Vagina (tissue), 2 donors: ENCODE measurements at places on chromosomes 7 and 10. TPM values are rescaled to one million over a fixed set of nuclear protein-coding genes. Genes with fewer than 3 reads are reported as not detected.
A peak's percentile ranks its signal among the peaks of the same experiment; 100 is the strongest.

GRCh38 chr7:2559283-2559950 lies 638 bp downstream of the IQCE start:
- DNase-seq = no peak
- H3K27me3 ChIP-seq = no peaks in the 10 kb centered on the region
- H3K36me3 ChIP-seq = no peaks in the 10 kb centered on the region
- H3K4me3 ChIP-seq = peak overlapping the region; percentile 96
- peaks cover 36% of the 10 kb centered on the region for H3K4me1 ChIP-seq
- peak overlapping the region; percentile 34 for H3K27ac ChIP-seq

The CTNNA3 gene
- 0.98 TPM for total RNA-seq

- no peaks in the 10 kb centered on the region for H3K36me3 ChIP-seq
- no peak overlapping the region for H3K27ac ChIP-seq
- H3K27me3 ChIP-seq = no peaks in the 10 kb centered on the region
- peaks cover 18% of the 10 kb centered on the region for H3K4me1 ChIP-seq
- no peak for DNase-seq
These were observed 222.0 kb downstream of the LHFPL3 start for GRCh38 chr7:104550362-104550761.

DNA sequence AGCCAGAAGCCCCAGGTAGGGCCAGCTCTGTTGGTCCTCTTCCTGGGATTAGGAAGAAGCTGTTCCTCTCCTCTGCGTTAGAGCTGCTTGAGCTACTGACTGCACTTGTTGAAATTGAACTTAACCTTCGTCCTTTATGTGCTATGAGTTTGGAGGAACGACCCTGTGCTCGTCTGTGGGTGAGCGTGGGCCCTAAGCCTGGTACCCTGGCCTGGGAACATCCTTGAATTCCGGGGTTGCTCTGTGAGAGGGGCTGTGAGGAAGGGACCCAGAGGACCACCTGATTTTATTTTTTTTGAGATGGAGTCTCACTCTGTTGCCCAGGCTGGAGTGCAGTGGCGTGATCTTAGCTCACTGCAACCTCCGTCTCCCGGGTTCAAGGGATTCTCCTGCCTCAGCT lies 447.2 kb upstream of the FOXK1 start:
- no peak overlapping the region for H3K4me3 ChIP-seq
- no peaks in the 10 kb centered on the region for H3K36me3 ChIP-seq
- DNase-seq = no peak

- H3K27ac ChIP-seq = no peak overlapping the region
- H3K4me1 ChIP-seq = peaks cover 36% of the 10 kb centered on the region
- no peak overlapping the region for H3K4me3 ChIP-seq
- no peaks in the 10 kb centered on the region for H3K27me3 ChIP-seq
- no peak for DNase-seq
These were observed 21.0 kb downstream of the KLF6 start for GRCh38 chr10:3763852-3764625.

- peaks cover 57% of the 10 kb centered on the region for H3K4me1 ChIP-seq
These were observed 3.1 kb downstream of the HNRNPA2B1 start for GRCh38 chr7:26197153-26198115.

GRCh38 chr10:69317175-69317604 lies 38.9 kb downstream of the HK1 start:
- no peak for DNase-seq
- peak overlapping the region; percentile 95 for H3K27ac ChIP-seq
- H3K27me3 ChIP-seq = no peaks in the 10 kb centered on the region
- H3K4me1 ChIP-seq = peaks cover 39% of the 10 kb centered on the region
- H3K36me3 ChIP-seq = no peaks in the 10 kb centered on the region

DNA sequence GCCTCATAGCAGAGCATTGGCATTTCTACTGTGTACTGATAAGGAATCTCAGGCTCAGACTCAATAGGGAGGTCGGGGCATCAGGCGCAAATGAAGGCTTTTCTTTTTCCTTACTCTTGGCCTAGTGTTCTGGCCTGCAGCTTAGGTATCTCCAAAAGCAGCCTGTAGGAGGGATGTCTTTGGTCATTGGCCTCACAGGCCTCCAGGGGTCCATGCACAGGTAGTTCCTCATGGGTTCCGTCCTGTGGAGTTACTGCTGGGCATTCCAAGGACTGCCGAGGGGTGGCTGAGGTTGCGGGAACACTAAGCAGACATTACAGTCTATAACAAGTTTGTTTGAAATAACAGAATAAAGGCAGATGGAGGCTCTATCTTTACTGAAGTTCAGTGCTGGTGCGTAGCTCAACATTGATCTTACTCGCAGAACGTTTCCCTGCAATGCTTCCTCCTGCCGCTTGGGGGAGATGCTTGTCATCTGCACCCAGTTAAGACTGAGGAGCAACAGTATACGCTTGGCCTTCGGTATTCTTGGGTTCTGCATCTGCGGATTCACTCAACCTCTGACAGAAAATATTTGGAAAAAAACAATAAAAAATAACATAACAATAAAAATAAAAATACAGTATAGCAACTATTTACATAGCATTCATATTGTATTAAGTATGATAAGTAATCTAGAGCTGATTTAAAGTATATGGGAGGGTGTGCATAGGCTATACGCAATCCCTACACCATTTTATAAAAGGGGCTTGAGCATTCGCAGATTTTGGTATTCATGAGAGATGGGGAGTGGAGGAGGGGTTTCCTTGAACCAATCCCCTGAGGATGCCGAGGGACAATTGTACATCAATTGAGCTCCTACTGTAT lies 58.9 kb downstream of the SH2D4B start:
- no peaks in the 10 kb centered on the region for H3K36me3 ChIP-seq
- no peak overlapping the region for H3K27ac ChIP-seq
- no peaks in the 10 kb centered on the region for H3K4me1 ChIP-seq
- DNase-seq = no peak
- H3K27me3 ChIP-seq = no peaks in the 10 kb centered on the region
- H3K4me3 ChIP-seq = no peak overlapping the region

The VWA2 gene
- total RNA-seq = 2.9 TPM

- no peaks in the 10 kb centered on the region for H3K36me3 ChIP-seq
- no peaks in the 10 kb centered on the region for H3K4me1 ChIP-seq
- no peak overlapping the region for H3K27ac ChIP-seq
- H3K4me3 ChIP-seq = no peak overlapping the region
- no peak for DNase-seq
These were observed 148.5 kb downstream of the ARHGAP22 start for GRCh38 chr10:48456361-48456804.

DNA sequence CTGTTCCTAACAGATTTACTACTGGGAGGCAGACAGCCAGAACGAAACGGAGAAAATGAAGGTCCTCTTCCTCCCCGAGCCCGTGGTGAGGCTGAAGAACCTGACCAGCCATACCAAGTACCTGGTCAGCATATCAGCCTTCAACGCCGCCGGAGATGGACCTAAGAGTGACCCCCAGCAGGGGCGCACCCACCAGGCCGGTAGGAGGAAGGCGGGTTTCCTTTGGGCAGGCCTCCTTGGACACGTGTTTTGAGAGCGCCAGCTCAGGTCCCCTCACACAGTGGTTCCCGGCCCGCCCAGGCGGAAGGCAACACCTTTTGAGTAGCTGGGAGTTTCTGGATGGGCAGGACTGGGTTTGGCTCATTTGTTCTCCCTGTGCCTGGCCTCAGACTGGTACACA lies 474.0 kb upstream of the FOXK1 start:
- no peaks in the 10 kb centered on the region for H3K4me1 ChIP-seq
- H3K27me3 ChIP-seq = no peaks in the 10 kb centered on the region
- H3K27ac ChIP-seq = no peak overlapping the region
- no peaks in the 10 kb centered on the region for H3K36me3 ChIP-seq

GRCh38 chr10:128025951-128026350 lies 100.3 kb downstream of the MKI67 start:
- no peaks in the 10 kb centered on the region for H3K36me3 ChIP-seq
- H3K4me3 ChIP-seq = no peak overlapping the region
- no peak for DNase-seq
- no peak overlapping the region for H3K27ac ChIP-seq
- no peaks in the 10 kb centered on the region for H3K27me3 ChIP-seq
- no peaks in the 10 kb centered on the region for H3K4me1 ChIP-seq

The MUC12 gene
- total RNA-seq = 2.7 TPM
